ENCODE measurements at places on chromosomes 16 and 17. TPM values are rescaled to one million over a fixed set of nuclear protein-coding genes. Genes with fewer than 3 reads are reported as not detected.

The TMEM132E gene
- total RNA-seq, result 1.9 TPM

The NUDT7 gene
- 14.6 TPM for total RNA-seq

The KRTAP4-5 gene
- total RNA-seq, result not detected

The IGFBP4 gene
- total RNA-seq, result 177 TPM

The BAIAP3 gene
- 2.5 TPM for total RNA-seq

The NPB gene
- 0.35 TPM for total RNA-seq

The RAB40B gene
- 17.3 TPM for total RNA-seq

The PYDC1 gene
- not detected for total RNA-seq

The TEKT1 gene
- total RNA-seq, result not detected

The OTOP3 gene
- not detected for total RNA-seq

The CCL3 gene
- total RNA-seq, result 7.3 TPM

The TMEM98 gene
- total RNA-seq, result 85.3 TPM

GRCh38 chr17:31390426-31390747 is 1.1 kb upstream of the RAB11FIP4 start:
- no peak for DNase-seq

DNA sequence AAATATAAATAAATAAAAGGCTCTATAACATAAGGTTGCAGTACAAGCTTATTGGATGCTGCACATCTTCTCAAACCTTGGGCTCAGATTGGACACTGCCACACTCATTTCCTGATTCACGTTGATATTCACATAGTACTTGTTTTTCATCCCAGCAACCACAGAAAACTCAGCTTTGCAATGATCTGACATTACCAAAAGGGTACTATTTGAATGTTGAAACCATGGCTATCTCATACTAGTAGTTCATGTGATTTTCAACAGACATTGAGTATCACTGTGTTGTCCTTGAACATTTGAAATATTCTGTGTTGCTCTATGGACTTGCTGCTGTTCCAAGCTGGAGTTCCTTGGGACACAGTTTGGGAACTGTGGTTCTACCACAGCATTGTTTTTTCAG is 14.0 kb upstream of the DDX52 start:
- DNase-seq, result no peak

GRCh38 chr17:51857052-51857597 is 301.4 kb downstream of the CA10 start:
- DNase-seq, result no peak

DNA sequence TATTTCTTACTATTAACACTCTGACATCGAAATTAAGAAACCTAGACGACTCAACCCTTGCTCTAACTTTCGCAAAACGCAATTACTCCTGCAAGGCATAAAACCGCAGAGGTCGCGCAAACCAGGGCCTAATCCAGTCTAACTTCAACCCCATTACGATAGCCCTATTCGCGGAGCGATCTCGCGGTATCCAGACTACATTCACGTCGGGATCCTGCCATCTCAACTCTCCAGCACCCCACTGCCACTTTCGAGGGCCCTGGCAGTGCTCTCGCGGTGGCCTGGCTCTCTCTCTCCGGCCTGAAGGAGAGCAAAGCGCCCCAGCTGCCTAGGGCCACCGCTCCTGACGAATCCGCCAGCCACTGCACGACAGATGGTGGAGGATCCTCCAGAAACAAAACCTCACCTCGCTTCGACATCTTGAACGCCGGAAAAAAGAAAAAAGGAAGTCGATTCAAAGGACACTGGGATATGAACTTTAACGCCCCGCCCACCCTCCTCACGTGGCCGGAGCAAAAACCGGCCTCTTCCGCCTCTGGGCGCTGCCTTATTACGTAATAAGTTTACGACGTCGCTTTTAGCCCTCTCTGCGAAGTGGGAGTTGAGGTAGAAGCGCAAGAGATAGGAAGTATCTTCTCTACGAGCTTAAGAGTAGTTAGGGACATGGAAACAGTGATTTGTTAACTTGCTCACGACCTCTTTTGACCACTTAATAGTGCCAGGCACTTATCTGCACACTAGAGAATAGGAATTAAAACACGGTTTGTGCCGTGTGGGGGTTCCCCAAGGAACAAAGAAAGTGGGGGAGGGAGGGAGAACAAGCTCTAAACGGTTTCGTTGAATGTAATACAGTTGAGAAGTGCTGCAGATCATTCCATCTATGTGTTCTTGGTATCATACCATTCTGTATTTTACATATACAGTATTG is at the start of gene RPL23:
RPL23 (minus strand) TSS at position 430 of the 928 bp plus-strand sequence; CDS start at position 419, 11 bp downstream.
- DNase-seq, result peak; percentile 86

- DNase-seq, result no peak
These were observed 44.7 kb downstream of the MIS12 start for GRCh38 chr17:5531085-5531418.

DNA sequence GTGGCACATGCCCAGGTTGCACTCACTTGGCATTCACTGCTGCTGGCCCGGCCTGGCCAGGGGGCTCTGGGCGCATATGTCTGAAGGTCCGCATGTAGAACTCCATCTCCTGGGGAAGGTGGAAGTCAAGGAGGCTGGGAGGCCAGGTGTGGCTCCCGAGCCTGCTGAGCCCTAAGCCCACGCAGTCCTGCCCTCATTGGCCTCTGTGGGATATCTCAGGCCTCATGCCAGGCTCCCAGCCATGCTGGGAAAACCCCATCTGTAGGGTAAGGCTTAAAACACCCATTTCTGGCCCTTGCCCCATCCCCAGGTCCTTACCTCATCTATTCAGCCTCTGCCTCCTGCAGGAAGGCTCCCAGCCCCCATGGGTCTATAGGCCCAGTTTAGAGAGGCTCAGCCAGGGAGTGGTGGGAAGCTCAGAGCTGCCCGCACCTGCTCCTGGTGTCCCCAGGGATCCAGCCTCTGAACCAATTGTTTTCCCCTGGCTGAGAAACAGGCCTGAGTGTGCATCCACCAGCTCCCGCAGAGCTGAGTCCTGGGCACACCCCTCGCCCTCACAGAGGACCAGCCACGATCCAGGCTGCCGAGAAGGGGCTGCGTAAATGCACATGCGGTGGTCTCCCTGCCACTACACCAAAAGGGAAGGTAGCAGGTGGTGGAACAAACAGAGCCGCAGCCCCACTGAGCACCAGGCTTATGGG is 2.3 kb upstream of the TPPP3 start:
- DNase-seq, result no peak

- DNase-seq, result no peak
These were observed at the start of gene CENPV for GRCh38 chr17:16353317-16354174. CENPV (minus strand) TSS chr17:16353469; CDS start chr17:16353436, 33 bp downstream.

DNA sequence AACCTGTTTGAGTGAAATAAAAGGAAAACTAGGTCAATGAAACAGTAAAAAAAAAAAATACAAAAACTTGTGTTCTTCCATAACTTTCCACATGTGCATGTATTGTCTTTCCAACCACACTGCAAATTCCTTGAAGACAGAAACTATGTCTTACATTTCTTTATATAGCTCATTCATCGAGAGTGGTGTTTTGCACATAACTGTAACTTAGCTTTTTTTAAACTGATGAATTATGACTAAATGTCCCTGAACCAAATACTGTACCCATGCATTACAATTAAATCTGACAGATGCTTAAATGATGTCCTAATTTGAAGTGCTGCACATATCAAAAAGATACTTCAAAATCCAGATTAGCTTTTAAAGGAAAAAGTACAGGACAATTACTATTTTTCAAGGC is 50.1 kb downstream of the BRIP1 start:
- no peak for DNase-seq

- DNase-seq, result no peak
These were observed 5.1 kb downstream of the GGA2 start for GRCh38 chr16:23505180-23505665.

DNA sequence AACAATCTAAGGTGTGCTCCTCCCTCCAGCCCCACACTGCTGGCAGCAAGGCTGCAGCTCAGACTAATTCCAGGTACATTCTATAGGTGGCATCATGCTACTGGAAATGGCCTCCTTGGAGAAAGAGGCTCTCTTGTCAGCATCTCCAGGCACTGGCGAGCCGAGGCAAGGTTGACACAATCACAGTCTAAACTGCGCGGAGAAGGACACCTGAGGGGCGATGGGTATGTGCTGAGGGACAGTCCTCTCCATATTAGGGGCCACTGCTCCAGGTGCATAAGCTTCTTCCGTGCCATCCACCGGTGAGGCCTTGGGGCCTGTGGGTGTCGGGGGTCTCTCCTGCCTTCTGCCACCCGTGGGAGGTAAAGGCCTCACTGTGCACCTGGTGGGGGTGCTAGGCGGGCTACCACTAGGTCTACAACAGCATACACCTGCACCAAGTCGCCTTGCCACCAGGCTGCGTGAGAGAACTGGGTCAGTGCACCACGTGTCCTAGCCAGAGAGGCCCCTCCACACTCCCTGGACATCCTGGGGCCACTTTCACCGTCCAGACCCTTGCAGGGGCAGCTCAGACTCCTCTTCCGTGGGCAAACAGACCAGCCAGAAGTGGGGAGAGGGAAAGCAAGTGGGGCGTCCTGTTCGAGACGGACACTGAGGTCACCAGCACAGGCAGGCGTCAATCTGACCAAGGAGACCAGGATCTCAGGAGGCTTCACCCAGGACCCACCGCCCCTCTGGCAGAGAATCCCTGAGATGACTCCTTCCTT is 12.1 kb upstream of the CBX8 start:
- DNase-seq, result no peak

- DNase-seq, result no peak
These were observed 105.7 kb upstream of the PLCG2 start for GRCh38 chr16:81673432-81673831.

GRCh38 chr17:63290784-63291183 is 155.3 kb downstream of the CYB561 start:
- no peak for DNase-seq

DNA sequence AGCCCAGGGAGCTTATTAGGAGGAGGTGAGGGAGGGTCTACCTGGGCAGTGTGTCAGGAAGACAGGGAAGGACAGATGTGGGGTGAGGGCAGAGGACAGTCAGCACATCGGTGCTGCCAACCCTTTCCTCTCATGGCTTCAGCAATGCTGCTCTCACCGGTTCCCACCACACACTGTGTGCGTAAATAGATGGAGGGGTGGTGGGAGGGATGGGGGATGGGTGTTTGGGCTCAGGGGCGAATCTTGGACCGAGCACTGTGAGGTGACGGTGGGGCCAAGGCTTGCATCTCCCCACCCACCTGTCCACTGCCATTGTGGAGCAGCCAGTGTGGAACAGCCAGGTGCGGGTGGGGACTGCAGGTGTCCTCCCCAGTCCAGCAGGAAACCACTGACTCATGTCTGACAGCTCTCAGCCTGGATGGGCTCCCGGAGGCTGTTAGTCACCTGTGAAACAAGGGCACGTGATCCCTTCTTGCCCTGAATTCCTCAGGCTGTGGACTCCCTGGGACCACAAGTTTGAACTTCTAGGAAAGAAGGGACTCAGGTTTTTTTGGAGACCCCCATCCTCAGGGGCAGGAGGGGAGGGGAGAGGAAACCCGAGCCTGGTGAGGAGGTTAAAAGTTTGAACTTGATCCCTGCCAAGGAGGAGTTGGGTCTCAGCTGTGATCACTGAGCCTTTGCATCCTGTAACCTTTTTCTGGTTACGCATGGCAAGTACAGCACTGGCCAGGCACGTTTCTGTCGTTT is 42.7 kb upstream of the SMPD3 start:
- no peak for DNase-seq

DNA sequence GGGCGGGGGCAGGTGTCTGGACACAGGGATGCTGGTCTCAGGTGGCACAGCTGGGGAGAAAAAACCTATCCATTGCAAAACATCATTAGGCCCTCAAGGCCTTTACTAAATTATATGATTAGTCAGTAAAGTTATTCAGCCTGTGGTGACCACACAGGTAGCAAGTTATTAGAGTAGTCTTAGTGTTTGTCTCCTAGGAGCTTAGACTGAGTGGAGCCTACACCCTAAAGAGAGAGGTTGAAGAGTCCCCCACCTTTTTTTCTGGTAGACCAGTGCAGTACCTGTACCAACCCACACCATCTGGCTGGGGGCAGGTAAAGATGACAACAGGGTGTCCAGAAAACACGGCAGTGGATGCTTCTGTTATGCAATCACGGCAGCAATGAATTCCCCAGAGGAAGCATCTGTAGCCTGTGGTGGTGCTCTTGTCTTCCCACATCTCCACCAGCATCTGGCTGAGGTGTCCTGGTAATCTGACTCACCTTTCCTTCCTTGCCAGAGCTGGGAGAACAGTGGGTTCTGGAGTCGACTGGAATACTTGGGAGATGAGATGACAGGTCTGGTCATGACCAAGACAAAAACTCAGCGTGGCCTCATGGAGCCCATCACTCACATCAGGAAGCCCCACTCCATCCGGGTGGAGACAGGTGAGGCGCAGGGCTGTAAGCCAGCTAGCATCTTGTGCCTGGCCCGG is 11.0 kb downstream of the MYCBPAP start:
- DNase-seq, result no peak
